ENCODE measurements at places on chromosomes 2 and 18. TPM values are rescaled to one million over a fixed set of nuclear protein-coding genes. Genes with fewer than 3 reads are reported as not detected.

DNA sequence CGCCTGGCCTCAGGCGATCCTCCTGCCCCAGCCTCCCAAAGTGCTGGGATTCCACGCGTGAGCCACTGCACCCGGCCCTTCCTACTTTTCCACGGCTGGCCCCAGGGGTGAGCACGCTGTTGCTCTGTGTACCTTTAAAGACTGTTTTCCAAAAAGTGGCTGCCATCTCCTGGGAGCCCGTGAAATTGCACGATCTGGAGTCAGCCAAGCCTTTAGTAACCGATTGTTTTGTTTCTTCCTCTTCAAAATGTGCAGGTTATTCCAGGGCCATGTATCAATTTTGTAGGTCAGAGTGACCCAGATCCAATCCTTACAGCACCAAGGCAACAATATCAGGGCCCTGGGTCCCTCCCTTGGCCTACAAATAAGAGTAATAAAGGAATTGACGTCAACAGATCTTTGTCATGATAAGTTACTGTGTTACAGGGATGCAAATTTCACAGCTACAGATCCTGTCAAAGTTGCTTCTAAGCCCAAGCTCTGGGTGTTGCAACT lies 135.6 kb upstream of the ZNF236 start:
- no peak for DNase-seq

GRCh38 chr2:39851251-39851650 lies 72.2 kb upstream of the THUMPD2 start:
- no peak for DNase-seq

- DNase-seq: no peak
Measured at GRCh38 chr2:106147665-106148064, 46.4 kb downstream of the UXS1 start.

GRCh38 chr2:208245746-208246145 lies 9.1 kb downstream of the IDH1 start:
- DNase-seq: no peak

DNA sequence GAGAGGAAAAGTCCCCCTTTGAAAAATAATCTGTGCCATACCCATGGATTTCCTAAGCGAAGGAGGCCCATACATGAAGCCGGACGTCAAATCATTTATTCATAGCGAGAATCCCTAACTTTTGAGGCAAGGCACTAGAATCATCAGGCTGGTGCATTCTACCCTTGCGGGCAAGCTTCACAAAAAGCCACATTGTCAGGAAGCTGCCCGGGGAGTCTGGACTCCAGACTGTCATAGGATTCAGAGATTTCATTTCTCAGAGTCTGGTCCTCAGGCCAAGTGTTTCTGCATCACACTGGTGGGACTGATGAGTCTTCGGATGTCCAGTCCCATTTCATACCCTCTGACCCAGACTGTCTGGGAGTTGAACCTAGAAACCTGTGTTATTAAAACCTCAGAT lies 8.9 kb downstream of the SLC9A4 start:
- no peak for DNase-seq

- DNase-seq: no peak
Measured at GRCh38 chr18:32847691-32848090, 74.9 kb upstream of the KLHL14 start.

Gene SMAD4
- 112 TPM for total RNA-seq

Gene CNNM4
- total RNA-seq: 15.0 TPM

Gene STAT4
- 8.0 TPM for total RNA-seq

Gene QPCT
- 4.9 TPM for total RNA-seq

Gene EDAR
- total RNA-seq: 0.20 TPM

Gene ADD2
- total RNA-seq: 1.4 TPM

Measured in upper lobe of right lung (tissue), 1 donor.